ENCODE measurements at places on chromosomes 1 and 21. TPM values are rescaled to one million over a fixed set of nuclear protein-coding genes. Genes with fewer than 3 reads are reported as not detected.
A peak's percentile ranks its signal among the peaks of the same experiment; 100 is the strongest.

The FCGR3A gene
- total RNA-seq: 5.2 TPM

- DNase-seq: peak; percentile 66
Observed at GRCh38 chr1:15168479-15168878, 14.9 kb downstream of the TMEM51 start.

The ADGRB2 gene
- 3.0 TPM for total RNA-seq

DNA sequence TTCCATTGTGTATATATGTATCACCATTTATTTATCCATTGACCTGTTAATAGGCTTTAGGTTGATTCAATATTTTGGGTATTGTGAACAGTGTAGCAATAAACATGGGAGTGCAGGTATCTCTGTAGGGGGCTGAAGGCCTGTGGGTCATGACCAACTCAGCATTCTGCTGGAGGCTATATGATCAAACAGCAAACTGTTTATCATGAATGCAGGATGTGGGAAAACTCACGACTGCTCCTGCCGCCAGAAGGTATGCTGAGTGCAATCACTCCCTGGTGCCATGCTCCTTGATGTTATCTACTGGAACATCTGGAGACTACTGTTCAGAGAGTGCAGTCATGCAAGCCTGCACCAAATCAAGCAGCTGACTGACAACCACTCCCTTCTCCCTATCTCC, 275.2 kb downstream of the COL11A1 start:
- DNase-seq: no peak

DNA sequence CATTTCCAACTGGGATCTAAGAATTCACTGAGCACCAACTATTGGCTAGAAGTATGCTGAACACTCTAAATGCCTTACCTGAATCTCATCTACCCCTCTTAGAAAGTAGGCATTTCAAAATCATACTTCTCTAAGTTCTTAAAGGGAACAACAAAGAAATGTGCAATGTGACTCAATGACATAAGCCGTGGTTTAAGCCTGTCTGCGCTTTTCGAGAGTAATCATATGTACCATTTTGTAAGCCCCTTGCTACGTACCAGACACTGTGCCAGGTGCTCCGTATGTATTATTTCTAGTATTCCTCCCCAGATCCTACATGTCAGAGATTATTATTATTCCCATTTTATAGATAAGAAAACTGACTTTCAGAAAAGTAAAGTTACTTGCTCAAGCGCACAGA, 454.2 kb downstream of the SETD4 start:
- no peak for DNase-seq

GRCh38 chr1:43783671-43784205, 76.4 kb downstream of the ST3GAL3 start:
- DNase-seq: no peak

GRCh38 chr1:63987014-63987627, 213.3 kb downstream of the ROR1 start:
- DNase-seq: no peak

DNA sequence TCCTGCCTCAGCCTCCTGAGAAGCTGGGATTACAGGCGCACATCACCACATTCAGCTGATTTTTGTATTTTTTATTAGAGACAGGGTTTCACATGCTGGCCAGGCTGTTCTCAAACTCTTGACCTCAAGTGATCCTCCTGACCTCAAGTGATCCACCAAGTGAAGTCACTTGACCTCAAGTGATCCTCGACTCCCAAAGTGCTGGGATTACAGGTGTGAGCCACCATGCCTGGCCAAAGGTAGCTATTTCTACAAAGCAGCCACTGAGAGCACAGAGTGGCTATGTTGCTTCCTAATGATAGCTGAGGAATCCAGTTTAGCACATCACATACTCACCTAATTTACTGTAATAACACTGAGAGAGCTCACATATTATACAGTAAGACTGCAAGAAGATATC, 44.8 kb upstream of the CPLANE2 start:
- DNase-seq: no peak

- no peak for DNase-seq
Observed at GRCh38 chr1:150609732-150610131, 19.7 kb downstream of the ENSA start.

DNA sequence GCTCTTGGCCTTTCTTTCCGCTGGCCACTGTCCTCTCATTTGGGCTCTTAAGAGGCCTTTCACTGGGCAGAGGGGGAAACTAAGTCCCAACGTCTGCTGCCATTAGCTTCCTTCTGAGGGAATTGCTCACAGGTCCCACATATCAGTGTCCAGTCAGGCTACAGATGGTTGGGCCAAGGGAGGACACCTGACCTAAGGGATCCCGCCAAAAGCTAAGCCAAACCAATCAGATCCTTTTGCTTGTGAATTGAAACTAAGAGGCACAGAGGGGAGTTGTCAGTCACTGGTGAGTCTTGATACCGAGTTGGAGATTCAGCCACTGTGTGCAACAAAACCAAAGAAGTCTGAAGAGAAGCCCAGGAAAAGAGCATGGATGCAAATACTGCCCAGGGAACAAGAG, 5.7 kb upstream of the NT5C1A start:
- DNase-seq: no peak

DNA sequence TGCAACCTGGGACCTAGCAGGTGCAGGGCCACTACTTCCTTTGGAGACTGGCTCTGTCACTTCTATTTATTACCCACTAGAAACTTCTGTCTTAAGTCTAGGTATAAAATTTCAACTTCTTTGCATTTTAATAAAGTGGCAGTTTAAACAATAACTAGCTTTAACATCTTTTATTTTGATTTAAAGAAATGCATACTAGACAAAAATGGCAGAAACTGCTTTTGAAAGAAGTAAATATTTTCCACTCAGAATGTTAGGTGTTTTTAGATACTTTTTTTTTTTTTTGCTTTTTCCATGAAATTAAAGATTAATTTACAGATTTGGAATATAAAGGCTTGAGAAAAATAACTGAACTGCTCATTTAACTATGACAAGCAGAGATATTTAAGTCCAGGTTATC, 1477.6 kb downstream of the KCNT2 start:
- DNase-seq: no peak

The BRINP2 gene
- total RNA-seq: not detected

The TMEM200B gene
- not detected for total RNA-seq

- DNase-seq: no peak
Observed at GRCh38 chr1:93615582-93616150, 66.0 kb downstream of the BCAR3 start.

DNA sequence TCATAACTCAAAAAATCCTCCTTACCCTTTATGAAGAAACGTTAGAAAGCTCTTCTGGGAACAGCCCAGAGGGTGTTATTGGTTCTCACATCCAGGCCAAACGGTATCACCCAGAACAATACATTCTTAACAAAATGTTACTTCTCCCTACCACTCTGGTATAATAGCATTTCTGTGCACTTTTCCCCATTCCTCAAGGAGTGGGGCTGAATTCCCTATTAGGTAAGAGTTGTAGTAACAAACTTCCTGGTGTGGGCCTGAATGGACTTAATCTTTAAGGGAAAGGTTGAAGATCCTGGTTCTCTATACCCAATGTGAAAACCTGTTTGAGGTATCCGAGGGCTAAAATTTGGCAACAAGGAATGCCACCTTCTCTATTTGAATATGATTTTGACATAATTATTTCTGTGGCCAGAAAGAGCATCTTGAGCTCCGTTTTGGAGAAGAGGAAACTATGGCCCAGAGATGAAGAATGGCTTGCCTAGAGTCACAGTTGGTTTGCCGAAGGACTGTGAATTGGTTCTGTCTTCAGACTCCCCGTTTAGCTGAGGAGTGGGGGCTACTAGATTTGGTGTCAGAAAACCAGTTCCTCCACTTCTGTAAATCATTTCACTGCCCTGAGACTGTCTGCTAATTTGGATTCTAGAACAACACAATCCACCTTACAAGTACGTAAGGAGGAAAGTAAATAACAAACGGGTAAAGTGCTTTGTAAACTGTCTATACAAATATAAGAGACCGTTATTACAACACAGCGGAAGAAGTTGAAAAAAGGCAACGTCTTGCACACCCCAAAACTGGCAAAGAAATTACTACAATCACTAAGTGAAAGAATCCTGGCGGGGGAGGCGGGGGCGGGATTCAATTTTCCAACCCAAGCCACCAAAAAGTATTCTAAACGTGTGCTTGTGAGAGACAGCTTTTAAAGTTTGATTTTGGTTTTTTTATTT, 2.3 kb downstream of the ANP32E start:
- no peak for DNase-seq

GRCh38 chr1:97791251-97791650, 129.6 kb downstream of the DPYD start:
- DNase-seq: no peak

The CHI3L2 gene
- not detected for total RNA-seq

The ANGPTL1 gene
- 9.3 TPM for total RNA-seq

DNA sequence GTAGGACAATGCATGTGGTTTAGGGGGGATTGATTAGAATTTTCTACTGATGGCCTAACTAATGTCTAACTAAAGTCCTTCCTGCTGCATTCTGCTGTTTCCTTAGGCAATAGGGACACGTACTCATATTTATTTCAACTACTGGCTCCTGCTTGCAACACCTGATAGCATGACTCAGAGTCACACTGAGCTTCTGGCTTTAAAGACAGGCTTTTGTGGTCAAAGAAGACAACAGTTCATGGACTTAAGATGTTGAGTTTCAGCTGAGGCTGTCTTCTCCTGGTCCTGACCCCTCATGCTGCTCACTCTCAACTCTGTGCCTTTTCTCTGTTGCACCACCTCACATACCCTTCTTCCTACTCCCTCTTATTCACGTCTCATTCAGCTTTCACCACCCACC, 29.1 kb upstream of the TRABD2B start:
- no peak for DNase-seq

The SMG7 gene
- total RNA-seq: 34.2 TPM

DNA sequence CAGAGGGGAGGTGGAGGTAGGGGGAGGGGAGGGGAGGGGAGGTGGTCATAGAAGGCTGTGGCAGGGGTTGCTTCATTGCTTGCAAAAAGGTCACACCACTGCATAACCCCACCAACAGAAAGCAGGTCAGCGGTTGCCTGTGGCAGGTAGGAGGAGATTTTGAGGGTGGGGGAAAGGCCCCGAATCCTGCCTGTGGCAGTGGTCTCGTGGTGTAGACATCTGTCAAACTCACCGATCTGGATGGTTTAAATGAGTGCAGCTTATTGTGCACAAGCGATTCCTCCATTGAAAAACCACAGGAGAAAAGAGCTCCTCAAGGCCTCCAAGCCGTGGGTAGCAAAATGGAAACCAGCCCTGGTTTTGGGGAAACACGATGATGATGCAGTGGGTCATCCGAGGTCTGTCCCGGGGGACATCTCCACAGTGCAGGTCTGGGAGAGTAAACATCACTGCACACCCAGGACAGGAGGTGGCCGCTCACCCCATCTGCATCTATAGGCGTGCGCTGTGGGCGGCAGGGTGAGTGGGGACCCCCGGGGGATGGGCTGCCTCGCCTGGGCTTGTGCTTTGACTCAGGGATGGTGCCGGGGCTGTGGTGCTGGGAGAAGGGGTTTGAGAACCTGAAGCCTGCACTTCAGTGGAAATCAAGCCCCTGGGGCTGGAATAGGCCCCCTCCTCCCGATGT, 112.3 kb downstream of the CRYAA start:
- no peak for DNase-seq

- no peak for DNase-seq
Observed at GRCh38 chr1:209924390-209924789, 13.6 kb upstream of the SYT14 start.

DNA sequence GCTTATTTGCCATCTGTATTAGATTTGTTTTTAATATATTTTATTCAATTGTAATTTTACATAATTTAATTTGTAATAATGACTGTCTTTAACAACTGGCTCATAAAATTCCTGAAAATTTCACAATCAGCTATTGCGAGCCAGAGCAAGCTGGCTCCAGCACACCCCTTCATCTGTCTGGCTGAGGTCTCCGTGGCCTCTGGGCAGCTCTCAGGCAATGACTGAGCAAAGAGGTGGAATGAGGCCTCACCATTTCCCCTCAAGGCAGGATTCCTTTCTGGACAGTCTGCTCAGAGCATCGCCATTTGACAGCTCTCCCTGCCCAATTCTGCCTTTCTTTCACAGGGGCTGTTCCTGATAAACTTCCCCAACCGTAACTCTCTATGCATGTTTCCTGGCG, 5.8 kb upstream of the KANK4 start:
- DNase-seq: no peak

DNA sequence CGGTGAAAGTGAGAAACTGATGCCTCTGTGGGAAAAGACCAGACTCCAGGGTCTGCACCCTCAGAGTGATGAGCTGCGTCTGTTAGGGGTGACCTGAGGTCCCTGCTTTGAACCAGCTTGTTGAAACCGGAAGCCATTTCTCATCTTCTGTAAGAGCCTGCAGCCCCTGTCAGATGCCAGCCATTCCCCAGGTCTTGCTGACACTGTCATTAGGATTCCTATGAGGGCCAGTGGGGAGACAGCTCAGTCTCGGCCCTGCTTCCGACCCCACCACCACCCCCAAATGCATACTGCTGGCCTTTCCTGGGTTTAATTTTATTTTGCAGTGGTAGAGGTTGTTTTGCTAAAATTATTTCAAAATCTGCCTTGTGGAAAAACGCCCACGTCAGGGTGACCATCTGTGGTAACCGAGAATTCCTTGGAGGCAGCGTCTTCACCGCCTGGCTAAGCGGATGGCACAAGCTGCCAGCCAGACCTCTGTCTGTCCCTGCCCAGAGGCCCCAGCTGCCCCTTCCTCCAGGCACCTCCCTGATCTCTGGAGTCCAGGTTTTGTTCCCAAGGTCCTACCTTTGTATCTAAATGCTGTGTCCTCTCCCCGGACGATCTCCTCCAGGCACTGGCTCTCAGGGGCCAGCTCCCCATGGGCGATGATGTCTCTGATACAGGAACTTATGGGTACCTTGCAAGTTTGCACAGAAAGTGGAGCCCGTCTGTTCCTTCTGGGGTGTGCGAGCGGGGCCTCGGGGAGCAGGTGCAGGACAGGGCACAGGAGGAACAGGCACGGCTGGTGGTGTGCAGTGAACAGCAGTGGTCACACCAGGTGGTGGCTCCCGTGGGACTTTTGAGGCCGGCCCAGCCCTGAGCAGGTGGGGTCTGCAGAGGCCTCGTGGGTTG, 49.9 kb downstream of the PRKCZ start:
- DNase-seq: no peak

Measured in body of pancreas (tissue), 4 donors.